D721Med (cell line): ENCODE measurements at places on chromosomes 12 and 14.

- DNase-seq = no peak
Measured at GRCh38 chr14:64828071-64828470, 51.6 kb downstream of the SPTB start.

- no peak for DNase-seq
Measured at GRCh38 chr12:24054416-24054815, 104.9 kb upstream of the SOX5 start.

DNA sequence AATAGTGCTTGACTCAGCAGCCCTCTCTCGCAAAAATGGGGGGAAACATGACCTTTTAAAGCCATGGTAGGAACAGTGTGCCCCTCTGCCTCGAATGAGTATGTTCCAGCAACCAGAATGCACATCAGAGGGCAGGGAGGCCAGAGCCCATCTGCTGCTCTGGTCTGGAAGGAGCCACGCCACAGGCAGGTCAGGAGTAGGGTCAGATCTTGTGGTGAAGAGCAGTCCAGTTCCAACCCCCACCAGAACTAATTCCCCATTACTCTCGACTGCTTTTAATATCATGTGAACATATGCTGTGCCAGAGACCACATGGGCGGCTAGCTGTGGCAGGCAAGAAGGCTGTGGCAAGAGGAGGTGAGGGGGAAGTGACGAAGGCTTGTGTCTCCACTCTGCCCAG is 34.6 kb upstream of the TMX1 start:
- DNase-seq = no peak

DNA sequence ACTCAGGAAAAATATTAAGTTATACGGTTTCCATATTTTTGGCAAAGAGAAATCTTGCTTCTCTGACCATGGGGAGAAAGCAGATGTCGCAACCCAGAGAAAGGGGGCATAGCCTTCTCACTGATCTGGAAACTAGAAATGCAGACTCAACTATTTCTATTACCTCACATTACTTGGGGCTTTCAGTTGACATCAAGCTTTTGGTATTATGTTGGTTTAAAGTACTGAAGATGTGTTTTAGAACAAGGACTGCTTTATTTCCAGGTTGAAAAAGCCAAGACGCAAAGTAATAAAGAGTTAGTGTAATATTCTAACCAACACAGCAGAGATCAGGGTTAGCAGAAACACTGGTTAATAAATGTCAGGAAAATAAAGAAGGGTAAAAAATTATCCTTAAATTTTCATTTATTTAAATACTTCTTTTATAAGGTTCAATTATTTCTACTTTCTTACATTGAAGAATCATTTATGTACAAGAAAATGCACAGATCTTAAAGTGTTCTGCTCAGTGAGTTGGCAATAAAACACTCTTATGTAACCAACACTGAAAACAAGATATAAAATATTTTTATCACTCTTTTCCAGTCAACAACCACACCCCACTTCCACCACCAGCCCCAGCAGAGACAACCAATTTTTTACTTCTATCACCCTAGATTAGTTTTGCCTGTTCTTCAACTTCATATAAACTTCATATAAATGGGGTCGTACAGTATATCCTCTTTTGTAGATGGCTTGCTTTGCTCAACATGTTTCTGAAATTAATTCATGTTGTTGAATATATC is 26.0 kb downstream of the DCP1B start:
- DNase-seq = no peak

DNA sequence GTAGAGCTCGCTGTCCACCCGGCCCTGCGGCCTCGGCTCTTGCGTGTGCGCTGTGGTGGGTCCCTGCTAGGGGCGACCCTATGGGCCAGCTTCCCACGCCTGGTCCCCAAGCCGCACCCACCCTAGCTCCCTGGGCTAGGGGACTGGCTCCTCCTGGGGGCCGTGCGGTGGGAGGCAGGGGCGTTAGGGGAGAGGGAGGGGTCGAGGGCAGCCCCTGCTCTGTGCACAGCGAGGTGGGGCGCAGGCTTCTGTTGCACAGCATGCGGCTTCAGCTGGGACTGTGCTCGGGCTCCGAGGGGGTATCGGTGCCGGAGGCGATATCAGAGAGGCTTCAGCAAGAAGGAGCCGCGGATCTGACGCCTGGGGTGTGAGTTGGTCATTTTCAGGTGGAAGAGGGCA is 86.1 kb downstream of the ALG10 start:
- DNase-seq = no peak

GRCh38 chr12:72546106-72546505 is 273.9 kb downstream of the TRHDE start:
- no peak for DNase-seq

- no peak for DNase-seq
Measured at GRCh38 chr12:68630598-68630997, 19.9 kb downstream of the RAP1B start.

DNA sequence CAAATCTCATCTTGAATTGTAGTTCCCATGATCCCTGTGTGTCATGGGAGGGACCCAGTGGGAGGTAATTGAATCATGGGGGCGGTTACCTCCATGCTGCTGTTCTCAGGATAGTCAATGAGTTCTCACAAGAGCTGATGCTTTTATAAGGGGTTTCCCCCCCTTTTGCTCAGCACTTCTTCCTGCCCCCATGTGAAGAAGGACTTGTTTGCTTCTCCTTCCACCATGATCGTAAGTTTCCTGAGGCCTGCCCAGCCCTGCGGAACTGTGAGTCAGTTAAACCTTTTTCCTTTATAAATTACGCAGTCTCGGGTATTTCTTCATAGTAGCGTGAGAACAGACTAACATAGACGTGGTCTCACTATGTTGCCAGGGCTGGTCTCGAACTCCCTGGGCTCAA is 56.1 kb upstream of the EIF5 start:
- no peak for DNase-seq

DNA sequence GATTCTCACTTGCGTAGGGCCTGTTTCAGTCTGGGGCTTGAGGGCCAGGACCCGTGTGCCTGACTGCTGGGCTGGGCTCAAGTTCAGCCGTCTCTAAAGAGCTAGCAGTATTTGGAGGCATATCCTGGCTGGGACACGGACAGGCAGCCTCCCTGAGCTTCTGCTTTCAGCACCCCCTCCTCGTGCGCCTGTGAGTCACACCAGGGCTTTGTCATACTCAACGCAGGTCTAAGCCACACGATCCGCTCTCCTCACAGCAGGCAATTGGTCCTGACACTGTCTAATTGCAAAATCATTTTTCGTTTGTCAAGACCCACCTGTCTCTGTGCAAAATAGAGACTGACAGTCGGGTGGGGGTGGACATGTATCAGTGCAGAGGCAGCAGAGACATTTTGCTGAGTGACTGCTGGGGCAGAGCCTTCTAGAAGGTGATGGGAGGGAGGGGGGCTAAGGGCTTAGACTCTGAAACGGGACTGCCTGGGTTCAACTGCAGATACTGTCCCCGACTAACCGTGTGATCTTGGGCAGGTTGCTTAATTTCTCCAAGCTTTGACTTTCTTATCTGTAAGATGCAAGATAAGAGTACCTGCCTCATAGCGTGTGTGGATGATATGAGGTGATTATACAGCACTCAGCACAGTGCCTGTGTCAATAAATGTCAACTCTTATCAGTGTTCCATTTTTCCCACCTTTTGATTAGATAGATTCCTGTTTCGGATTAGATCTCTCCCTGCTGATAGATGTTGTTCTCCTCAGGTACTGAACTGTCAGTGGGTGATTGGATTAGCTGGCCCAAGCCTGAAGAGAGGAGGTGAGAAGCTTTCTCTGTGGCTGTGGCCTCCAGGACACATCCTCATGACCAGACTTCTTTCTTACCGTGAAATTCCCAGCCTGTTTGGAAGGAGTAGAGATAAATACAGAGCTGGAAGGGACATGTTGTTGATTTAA is 53.1 kb downstream of the KCNA1 start:
- no peak for DNase-seq

- DNase-seq = no peak
Measured at GRCh38 chr12:3432868-3433267, 58.1 kb upstream of the PRMT8 start.

GRCh38 chr12:57161491-57161890 is 14.1 kb upstream of the LRP1-AS start:
- DNase-seq = no peak

- DNase-seq = no peak
Measured at GRCh38 chr14:35254736-35255135, 37.4 kb upstream of the PSMA6 start.

DNA sequence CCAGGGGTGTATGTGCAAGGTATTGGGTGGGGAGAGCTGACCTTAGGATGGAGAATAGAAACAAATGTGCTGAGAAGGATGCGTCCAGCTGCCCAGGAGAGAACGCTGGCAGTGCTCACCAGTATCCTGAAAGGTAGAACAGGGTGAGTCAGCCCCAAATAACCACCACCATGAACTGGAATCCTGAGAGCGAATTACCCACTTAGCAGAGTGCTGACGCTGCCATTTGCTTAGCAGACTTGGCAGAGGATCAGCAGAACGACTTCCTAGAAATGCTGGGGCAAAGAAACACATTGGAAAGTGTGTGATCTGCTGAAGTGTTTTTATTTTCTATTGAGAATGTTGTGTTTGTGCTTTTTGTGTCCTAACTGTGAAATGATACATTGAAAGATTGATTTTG is 213.6 kb downstream of the ADGRD1 start:
- no peak for DNase-seq

- no peak for DNase-seq
Measured at GRCh38 chr12:39272871-39273655, 169.9 kb downstream of the KIF21A start.

DNA sequence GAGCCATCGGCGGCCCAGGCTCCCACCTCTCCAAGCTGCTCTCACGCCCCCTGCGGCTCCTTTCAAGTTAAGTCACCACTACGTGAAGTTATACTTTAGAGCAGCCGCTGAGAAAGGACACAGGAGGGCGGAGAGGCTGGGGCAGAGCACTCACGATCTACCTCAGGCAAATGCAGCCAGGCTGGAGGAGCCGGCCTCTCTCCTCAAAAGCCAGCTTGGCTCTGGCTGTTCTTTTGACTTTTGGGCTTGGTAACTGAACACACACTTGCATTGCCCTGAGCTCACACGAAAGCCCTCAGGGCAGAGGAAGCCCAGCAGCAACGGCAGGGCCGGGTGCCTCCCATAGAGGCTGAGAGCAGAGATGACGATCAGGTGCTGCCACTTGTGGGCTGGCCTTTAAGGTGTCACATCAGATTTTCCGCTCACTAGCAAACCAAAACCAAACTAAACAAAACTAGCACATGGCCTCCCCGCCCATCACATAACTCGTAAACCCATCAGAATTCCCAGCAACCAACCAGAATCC is 75.2 kb downstream of the PITPNM2 start:
- DNase-seq = no peak
